ENCODE measurements at places on chromosomes 7 and 10.

- no peak for DNase-seq
Measured at GRCh38 chr10:133383551-133383950, 4.5 kb downstream of the PAOX start.

DNA sequence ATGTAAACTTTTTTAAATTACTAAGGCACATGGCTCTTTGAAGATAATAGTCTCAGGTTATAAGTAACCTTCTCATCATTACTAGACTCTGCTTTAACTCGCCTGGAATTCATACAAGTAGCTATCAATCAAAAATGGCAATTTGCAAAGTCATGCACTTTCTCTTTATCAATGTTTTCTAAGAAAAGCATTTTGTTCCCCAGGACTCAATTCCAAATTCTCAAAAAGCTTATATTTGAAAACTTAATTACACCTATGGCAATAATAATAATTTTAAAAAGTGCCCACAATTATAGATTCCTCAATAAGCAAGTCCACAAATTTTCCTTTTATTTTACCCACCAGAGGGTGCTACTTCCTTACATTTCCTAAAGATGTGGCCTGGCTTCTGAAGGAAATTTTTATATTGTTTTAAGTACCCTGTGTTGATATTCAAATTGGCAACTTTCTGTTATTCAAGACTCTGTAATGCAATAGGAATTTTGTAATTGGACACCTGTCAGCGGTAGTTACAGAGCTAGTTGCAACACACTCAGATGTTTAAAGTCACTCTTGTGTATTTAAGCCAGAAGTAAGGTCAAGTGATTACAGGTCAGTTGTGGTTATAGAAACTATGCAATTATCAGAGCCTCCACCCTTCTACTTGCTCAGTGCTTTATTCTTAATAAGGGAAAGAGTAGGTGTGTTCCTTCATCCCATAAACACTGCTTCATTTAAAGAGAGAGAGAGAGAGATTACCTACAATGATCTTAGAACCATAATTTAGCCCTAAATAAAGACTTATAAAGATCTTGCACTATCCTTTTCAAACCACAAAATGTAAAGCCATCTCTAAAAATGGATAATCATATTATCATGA lies 47.1 kb upstream of the HYAL4 start:
- peak; percentile 99 for DNase-seq

- DNase-seq: no peak
Measured at GRCh38 chr10:13769946-13770345, 183.2 kb downstream of the PRPF18 start.

GRCh38 chr10:100889546-100889945 lies 23.2 kb upstream of the SLF2 start:
- no peak for DNase-seq

DNA sequence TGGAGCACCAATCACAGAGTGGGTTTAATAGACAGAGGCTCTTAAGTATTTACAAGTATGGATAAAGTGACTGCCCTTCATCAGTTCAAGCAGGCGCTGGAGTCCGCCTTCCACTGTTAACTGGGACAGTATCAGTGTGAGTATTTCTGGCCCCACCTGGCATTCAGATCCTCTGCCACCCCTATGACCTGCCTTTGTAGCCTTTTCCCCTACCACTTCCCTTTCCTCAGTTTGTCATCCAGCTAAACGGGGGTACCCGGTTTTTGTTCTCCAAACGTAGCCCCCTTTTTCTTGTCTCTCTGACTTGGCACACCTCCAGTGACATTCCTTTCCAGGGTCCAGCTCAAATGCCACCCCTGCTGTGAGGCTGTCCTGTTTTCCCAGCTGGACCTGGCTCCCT lies 134.4 kb downstream of the SNX10 start:
- DNase-seq: no peak

All from retinal pigment epithelial cell (primary cell).